NCI-H1105 (cell line): ENCODE measurements at places on chromosomes 2 and 18.

GRCh38 chr2:118242216-118242615 lies 153.9 kb downstream of the INSIG2 start:
- no peak for DNase-seq

DNA sequence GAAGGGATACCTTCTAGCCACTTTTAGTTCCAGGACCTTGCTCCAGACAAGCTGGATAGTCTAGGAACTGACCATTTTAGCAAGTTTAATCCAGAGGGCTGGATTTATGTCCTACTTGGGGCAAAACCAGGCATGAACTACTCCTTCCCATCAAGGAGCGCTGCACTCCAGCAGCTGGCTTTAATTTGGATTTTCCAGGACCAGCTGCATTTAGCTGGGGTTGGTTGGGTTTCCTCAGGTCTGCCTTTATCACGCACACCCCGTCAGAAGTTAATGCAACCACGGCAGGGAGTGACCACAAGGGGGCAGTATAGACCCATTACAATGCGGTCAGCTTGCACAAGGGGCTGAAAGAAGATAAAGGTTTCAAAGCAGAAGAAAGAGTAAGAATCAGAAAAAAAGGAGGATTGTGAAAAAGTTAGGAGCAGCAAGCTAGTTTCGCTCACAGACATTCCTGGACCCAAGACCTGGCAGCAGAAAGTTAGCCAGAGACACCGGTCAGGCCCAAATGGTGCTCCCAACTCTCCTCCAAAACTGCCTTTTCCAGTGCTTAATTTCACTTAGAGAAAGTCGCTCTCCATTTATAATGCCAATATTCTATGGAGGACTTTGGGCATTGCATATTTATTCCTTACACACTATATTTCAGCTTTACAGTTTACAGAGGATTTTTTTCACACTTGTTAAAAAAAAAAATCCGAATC lies 40.1 kb downstream of the SLC4A1AP start:
- peak; percentile 60 for DNase-seq

- DNase-seq = no peak
Measured at GRCh38 chr2:238835726-238836301, 12.1 kb upstream of the TWIST2 start.

GRCh38 chr2:171420728-171421563 lies 12.8 kb downstream of the METTL8 start:
- no peak for DNase-seq

- no peak for DNase-seq
Measured at GRCh38 chr18:50034029-50034428, 160.9 kb downstream of the MYO5B start.

GRCh38 chr2:62485761-62486438 lies 20.1 kb downstream of the TMEM17 start:
- no peak for DNase-seq

DNA sequence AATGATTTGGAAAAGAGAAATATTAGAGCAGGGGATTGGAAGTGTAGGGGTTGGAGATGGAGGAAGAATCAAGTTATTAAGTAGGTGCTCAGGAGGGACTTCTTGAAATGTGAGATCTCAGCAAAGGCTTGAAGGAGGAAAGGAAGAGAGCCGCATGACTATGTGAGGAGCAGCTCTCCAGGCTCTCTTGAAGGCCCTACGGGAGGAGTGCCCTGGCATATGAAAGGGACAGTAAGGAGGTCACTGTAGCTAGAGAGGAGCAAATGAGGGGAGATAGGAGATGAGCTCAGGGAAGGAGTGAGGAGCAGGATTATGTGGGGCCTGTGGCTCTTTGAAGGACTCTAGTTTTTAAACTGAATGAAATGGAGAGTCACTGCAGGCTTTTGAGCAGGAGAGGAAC lies 181.1 kb upstream of the NABP1 start:
- DNase-seq = no peak

- DNase-seq = no peak
Measured at GRCh38 chr2:110688594-110689091, 10.8 kb upstream of the BUB1 start.
